Activated CD4-positive, alpha-beta T cell treated with anti-CD3 and anti-CD28 coated beads, Interleukin-2, amount 50 U/mL, for 4 hours (primary cell): ENCODE measurements at places on chromosomes 13 and 19.

DNA sequence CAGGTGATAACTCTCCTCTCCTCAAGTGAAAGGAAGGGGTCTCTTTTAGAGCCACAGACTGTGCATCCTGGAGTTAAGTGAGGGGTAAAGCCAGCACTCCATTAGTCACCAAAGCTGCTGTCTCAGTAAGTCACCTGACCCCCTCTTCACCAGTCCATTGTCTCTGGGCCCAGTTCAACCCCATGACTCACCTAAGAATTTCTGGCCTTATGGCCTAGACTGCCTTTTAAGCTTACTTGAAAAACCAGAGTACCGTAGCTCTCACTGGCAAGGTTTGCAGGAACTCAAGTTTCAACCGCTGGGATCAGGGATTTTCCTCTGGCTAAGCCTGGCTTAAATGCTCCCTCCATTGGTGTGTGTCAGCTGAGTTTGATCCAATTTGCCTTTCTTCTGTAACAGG is 23.4 kb upstream of the EID2 start:
- DNase-seq: no peak

GRCh38 chr19:45170146-45171106 is 7.6 kb downstream of the TRAPPC6A start:
- DNase-seq: no peak

GRCh38 chr19:10078329-10078728 is 7.8 kb upstream of the SHFL start:
- DNase-seq: no peak

- DNase-seq: no peak
Measured at GRCh38 chr13:109900741-109901140, 114.4 kb upstream of the IRS2 start.

GRCh38 chr19:42351079-42351735 is 25.8 kb downstream of the MEGF8 start:
- no peak for DNase-seq

- DNase-seq: no peak
Measured at GRCh38 chr19:40989453-40989852, 1.6 kb upstream of the CYP2B6 start.

GRCh38 chr13:85436029-85436428 is 363.2 kb downstream of the SLITRK6 start:
- no peak for DNase-seq

- DNase-seq: no peak
Measured at GRCh38 chr13:27860743-27861142, 59.1 kb upstream of the PDX1 start.

GRCh38 chr19:49818649-49819370 is 721 bp downstream of the MED25 start:
- no peak for DNase-seq

GRCh38 chr19:49210108-49210900 is 52.7 kb downstream of the TRPM4 start:
- peak; percentile 8 for DNase-seq

DNA sequence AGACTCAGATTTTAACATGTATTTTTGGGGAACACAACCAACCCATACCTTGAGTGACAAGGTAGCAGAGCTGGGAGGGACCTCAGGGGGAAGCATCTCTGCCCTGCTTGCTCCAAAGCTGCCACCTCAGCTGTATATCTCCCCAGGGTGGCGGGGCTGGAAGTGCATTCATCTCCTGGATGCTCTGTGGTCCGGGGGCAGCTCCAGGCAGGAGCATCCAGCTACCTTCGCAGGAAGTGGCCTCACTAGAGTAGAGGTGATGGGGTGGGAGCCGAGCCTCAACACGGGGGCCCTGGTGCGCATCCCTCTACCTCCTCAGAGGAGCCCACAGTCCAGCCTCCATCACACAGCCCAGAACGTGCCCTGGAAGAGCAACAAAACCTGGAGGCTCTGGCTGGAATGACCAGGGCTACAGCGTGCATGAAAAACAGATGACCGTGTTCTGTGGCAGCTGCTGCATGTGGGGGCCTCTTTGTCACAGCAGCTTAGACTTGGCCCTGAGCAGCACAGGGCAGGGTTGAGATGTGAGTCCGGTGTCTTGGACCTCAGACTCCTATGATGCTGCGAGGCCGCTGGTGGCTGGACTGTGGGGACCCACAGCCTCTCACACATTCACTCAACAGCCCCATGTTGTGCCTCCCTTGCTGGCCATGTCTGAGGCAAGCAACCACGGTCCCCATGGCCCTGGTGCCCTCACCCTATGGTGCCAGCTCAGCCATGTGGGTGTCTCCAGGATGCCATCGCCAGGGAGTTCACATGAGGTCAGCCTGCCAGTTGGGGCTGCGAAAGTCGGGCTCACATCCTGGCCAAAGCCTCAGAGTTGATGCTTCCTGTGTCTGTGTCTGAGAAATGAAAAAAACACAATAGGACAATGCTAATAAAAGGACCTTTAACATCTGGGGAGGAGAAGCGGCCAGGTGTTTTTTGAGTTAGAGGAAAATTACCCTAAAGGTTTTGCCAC is 17.1 kb upstream of the GAS6 start:
- DNase-seq: no peak

DNA sequence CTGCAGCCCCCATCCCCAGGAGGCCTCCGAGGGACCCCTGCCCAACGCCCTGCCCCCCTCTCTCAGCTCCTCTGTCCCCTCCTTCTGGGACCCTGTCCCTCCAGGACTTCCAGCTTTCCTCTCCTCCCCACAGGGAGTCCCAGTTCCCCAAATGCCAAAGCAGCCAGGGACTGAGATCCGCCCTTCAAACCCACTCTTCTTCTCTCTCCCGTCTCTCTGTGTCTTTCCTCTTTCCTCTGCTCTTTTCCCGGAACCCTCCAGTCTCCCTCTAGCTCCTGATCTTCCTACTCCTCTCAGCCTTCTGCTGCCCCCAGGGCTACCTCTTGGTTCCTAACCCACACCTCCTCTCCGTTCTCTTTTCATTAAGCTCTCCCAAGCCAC is 377 bp downstream of the CA11 start:
- DNase-seq: no peak

GRCh38 chr19:35040826-35041547 is 534 bp upstream of the HPN start:
- DNase-seq: no peak

- peak; percentile 20 for DNase-seq
Measured at GRCh38 chr13:109790942-109791605, 4.7 kb upstream of the IRS2 start.

DNA sequence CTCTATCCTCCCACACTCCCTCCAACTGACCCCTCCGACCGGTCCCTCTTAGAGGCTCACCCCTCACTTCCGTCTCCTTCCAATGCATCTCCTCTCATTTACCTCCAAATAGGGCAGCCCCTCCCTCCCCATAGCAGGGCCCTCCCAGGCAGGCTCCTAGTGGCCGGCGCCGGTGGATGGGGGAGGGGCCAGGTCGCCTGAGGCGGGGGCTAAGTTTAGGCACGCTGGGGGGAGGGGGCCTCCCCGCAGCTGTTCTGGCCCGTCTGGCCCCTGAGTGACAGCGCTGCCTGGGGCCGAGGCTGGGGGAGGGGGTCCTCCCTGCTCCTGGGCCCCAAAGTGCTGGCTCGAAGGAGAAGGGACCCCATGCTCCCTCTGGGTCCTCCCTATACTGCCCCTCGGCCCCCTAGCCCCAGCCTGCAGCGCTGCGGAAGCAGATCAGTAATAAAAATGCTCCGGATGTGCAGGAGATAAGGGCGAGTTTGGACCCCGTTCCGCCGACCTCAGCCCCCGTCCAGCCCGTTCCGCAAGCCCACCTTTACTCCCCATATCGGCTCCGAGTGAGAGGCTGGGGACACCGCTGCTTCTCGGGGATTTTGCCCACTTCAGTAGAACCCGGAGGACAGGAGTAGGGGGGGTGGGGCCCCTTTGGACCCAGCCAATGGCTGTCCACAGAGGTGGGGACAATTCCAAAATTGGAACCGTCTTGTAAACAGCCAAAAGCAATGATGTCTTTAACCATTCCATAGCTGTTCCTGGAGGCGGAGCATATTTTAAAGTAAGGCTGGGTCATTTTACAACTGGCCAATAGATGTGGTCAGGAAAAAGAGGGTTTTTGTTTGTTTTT is 4.0 kb downstream of the RTN2 start:
- DNase-seq: no peak

GRCh38 chr13:73177916-73178565 is 119.2 kb downstream of the KLF5 start:
- DNase-seq: no peak

DNA sequence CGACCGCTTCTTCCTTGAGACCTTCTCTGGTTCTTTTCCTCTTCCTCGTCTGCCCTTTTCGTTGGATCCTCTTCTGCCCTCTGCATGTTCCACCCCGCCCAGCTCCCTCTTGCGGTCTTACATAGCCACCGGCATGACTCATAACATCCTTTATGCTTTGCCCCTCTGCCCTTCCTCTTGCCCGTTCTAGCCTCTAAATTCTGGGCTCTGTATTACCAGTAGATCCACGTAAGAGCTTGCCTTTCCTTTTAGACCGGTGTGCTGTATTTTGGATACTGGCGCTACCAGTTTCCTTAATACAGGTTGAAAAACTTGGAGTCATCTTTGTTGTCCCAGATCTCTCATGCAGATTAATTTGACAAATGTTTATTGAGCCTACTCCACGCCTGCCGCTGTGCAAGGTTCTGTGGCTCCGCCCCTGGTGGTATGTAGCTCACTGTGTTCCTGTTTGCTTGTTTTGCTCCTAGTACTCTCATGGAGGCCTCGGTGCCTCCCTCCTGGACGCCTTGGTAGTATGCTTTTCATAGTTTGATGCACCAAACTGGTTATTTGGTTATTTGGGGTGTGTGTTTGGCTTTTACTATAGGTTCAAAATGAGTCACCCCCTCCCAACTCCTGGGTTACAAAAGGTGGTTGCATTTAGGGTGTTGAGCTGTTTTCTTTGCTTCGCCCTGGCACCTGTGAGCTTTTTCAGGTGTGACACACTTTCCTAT is 1.7 kb downstream of the GTF3A start:
- DNase-seq: peak; percentile 69

DNA sequence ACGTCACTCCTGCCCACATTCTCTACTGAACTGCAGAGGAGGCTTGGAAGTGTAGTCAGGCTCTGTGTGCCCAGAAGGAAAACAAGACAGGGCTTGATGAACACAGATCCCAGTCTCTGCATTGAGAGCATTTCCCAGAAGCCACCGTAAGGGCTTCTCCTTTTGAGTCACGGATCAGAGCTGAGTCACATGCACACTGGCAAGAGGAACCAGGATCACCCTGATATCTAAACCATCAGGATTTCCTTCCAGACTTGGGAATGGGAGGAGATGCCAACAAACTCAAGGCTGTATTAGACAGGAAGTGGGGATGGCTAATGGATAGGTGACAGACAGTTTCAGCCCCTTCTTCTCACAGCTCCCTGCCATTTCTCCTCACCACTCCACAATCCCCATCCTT is 17.7 kb upstream of the FBXO17 start:
- no peak for DNase-seq

- peak; percentile 42 for DNase-seq
Measured at GRCh38 chr19:18086590-18087138, at the start of gene IL12RB1. TSS of gene IL12RB1 (minus strand) at chr19:18086934. CDS start at chr19:18086823, 111 bp downstream.

DNA sequence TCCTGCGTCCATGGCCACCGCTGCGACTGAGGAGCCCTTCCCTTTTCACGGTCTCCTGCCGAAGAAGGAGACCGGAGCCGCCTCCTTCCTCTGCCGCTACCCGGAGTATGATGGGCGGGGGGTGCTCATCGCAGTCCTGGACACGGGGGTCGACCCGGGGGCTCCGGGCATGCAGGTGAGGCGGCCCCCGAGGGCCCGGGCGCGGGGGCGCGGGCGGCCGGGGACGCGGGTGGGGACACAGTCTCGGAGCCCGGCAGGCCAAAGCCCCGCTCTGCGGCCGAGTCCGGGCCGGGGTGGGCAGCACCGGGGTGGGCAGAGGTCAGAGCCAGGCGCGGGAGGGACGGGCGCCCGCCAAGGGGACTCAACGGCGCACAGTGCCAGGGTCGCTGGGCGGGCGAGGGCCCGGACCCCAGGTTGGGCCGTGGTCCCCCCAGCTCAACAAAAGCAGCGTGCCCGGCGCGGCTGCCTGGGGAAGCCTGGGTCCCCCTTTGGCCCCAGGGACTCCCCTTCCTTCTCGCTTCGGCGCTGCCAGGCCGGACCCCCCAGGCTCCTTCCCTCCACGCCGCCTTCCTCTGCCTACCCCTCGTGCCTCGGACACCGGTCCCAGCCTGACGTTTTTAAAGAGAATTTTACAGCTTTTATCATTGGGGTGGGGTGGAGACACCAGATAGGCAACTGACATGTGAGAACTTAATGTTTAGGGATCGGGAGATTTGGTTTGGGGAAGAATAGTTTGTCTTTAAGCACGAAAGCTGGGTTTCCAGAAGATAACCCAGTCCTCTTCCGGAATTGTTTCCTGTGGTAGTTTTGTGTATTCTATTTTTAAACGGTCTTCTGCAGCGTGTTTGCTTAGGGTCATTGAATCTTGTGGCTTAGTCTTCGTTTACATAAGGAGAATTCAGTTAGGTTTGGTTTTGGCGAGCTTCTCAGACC is 509 bp downstream of the TPP2 start:
- no peak for DNase-seq

DNA sequence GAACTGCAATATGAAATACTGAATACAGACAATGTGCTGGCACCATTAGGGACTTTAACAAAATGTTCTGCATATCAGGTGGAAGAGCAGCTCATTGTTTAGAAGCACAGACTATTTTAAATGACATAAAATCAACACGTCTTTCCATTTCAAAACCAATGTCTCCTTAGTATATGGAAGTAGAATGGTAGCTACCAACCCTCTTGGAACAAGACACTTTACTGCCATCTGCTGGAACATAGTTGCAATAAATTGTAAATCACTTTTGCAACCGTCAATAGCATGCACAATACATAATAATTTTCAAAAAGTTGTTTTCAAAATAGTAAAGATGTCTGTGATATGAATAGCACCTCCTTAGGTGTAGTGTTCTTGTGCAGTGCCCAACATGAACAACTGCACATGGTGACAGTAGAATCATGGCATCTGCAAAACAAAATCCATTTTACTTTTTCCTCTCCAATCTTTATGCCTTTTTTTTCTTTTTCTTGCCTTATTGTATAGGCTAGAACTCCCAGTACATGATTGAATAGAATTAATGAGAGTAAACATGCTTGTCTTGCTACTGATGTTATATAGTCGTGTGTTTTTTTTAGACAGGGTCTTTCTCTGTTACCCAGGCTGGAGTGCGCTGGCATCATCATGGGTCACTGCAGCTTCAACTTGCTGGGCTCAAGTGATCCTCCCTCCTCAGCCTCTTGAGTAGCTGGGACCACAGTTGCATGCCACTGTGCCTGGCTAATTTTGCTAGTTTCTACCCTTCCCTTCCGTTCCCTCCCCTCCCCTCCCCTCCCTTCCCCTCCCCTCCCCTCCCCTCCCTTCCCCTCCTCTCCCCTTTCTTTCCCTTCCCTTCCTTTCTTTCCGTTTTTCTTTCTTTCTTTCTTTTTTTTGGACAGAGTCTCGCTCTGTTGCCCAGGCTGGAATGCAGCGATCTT is 7.8 kb upstream of the LYPD5 start:
- DNase-seq: no peak

DNA sequence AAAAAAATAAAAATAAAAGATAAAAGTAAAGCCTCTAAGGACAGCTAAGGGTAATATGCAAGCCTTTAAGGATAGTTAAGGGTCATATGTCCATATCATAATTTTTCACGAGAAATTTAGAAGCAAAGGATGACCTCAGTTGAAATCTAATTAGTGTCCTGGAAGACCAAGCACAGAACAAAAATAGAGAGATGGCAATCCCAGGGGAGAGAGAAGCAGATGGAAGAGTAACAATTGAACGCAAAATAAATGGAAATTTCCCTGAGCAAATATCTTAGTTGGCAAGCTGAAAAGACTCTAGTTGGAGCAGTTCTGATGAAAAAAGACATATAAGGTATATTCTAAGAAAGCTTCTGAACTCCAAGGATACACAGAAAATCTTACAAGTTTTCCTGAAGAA is 275.4 kb downstream of the NALCN start:
- DNase-seq: no peak
